ENCODE measurements at places on chromosomes 12 and 14.
A peak's percentile ranks its signal among the peaks of the same experiment; 100 is the strongest.

- no peak for DNase-seq
Measured at GRCh38 chr12:74319886-74320285, 217.7 kb upstream of the ATXN7L3B start.

- no peak for DNase-seq
Measured at GRCh38 chr12:118151755-118152154, 15.8 kb downstream of the PEBP1 start.

GRCh38 chr12:120276734-120277133 is 11.2 kb upstream of the PXN start:
- peak; percentile 54 for DNase-seq

- DNase-seq = no peak
Measured at GRCh38 chr12:45598761-45599160, 130.7 kb upstream of the ARID2 start.

DNA sequence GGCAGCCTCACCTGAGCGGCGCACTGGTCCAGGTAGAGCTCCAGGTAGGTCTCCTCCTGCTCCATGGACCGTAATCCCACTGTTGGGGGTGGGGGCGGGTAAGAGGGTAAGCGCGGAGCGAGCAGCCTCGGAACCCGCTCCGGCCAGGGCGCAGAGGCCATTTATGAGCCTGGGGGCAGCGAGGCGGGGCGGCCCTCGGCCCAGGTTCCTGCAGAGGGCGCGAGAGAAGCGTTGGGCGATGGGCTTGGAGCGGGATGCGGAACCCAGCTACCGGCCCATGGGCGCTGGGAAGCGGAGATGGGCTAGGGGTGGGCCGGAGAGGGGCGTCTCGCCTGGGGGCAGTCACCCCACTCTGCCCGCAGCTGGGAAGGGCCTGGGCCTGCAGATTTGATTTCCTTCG is at the start of gene TBPL2:
Gene TBPL2 (minus strand): TSS at position 232 of the 400 bp plus-strand sequence. CDS start 167 bp downstream, at position 65.
- DNase-seq = no peak

- no peak for DNase-seq
Measured at GRCh38 chr12:10136637-10137205, 6.7 kb upstream of the CLEC7A start.

DNA sequence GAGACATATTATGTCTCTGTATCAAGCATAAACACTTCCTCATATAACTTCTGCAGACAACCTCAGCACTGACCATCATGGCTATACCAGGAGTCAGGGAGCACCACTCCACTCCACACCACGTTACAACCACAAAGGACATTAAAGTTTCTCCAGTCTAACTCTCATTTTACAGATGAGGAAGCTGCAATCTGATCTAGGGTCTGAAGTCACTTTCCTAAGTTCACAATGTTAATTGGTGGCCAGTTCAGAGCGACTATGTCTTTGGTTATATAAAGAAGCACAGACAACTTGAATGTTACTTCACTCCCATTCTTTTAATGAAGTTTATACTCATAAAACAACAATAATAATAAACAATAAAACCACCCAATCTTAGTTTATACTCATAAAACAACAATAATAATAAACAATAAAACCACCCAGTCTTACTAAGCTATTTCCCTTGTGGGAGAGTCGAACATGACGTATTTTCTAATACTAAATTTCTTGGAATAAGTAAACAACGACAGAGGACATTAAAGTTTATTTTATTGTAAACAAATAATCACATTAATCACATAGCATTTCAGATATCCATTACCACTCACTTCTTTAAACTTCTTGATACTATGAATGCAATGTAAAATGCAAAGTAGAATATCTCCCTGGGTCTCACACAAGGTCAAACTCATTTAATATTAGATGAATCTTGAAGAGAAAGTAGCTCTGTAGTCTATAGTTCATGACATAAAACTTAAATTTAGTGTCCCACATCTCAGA is 72.4 kb upstream of the SSTR1 start:
- DNase-seq = no peak

- no peak for DNase-seq
Measured at GRCh38 chr14:93316716-93317115, 16.1 kb downstream of the BTBD7 start.

- no peak for DNase-seq
Measured at GRCh38 chr12:1794440-1795090, 25.8 kb upstream of the LRTM2 start.
